Stimulated activated CD8-positive, alpha-beta memory T cell treated with anti-CD3 and anti-CD28 coated beads, Interleukin-15, amount 100 ng/mL, for 48 hours (primary cell): ENCODE measurements at places on chromosomes 16 and 17.

DNA sequence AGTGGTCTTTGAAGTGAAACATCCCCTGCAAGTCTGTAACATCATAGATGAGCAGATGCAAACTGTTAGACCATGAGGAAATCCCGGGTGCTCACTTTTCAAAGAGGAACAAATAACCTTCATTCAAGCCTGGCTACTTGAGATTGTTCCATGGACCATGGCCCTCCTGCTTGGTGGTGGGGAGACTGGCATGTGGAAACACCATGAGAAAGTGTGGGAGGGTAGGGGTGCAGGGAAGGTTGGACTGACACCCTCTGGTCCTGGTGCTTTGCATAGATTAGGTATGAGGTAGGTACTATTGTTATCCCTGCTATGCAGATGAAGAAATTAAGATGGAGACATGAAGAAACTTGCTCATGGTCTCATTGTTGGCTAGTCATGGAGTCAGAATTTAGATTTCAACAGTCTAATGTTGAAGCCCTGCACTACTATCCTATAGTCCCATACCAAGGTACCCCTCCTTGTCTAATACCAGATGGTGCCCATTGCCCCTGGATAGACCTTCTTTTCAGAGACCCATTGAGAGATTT is 59.0 kb downstream of the SPACA3 start:
- no peak for DNase-seq

GRCh38 chr17:79628861-79629547 is 18.2 kb upstream of the RBFOX3 start:
- DNase-seq = no peak

DNA sequence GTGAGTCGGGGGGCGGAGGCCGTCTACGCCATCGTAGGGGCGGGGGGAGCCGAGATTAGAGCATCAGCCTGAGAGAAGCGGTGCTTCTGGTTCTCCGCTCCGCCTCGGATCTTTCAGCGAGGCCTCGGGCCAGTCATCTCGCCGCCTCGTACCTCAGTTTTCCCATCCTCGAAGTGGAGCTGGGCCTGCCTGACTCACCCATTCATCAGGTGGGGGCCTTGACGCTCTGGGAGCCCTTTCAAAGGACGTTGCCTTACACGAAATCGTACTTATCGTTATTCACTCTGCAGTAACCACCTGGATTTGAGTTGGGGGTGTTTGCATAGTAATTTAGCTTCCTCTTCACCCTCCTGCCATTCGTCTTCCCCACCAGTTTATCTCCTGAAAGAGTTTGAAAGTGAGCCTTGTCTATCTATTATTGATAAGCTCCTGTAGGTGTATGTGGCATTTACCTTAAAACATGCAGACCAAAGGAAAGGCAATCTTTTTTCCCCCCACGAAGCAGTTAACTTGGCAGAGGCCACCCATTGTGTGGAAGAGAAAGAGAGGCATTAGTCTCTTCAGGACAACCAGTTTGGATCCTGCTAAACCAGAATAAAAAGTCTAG is 674 bp downstream of the TAF15 start:
- DNase-seq = no peak

DNA sequence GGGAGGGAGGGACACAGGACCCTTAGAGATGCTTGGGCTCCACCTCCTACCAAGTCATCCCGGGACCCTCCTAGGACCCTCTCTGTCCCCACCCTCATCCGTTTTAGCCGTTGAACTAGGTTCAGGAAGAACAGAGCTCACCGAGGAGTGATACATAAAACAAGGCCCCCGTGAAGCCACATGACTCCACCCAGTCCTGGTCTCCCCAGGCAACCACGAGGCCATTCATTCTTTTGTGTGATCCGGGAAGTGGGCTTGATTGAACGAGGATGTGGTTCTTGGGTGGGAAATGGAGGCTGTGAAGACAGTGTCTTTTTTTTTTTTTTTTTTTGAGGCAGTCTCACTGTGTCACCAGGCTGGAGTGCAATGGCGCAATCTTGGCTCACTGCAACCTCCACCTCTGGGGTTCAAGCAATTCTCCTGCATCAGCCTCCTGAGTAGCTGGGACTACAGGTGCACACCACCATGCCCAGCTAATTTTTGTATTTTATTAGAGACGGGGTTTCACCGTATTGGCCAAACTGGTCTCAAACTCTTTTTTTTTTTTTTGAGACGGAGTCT is 14.8 kb downstream of the TRARG1 start:
- peak; percentile 56 for DNase-seq

DNA sequence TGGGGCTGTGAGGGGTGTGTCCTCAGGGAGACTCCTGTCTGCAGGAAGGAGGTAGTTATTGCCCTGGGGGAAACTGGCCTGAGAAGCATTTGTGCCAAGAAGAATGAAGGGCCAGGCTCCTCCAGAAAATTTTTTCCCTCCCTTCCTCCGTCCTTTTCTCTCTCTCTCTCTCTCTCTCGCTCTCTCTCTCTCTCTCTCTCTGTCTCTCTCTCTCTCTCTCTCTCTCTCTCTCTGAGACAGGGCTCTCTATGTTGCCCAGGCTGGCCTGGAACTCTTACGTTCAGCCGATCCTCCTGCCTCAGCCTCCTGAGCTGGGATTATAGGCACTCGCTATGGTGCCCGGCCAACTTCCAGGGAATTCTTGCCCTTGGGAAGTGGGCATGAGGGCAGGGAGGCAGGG is 11.5 kb downstream of the CD300E start:
- DNase-seq = no peak

GRCh38 chr17:48429638-48430586 is at the start of gene SKAP1:
Gene SKAP1 (minus strand): TSS chr17:48430214.
- peak; percentile 56 for DNase-seq

GRCh38 chr16:89190150-89190958 is 10.0 kb downstream of the SLC22A31 start:
- DNase-seq = no peak

DNA sequence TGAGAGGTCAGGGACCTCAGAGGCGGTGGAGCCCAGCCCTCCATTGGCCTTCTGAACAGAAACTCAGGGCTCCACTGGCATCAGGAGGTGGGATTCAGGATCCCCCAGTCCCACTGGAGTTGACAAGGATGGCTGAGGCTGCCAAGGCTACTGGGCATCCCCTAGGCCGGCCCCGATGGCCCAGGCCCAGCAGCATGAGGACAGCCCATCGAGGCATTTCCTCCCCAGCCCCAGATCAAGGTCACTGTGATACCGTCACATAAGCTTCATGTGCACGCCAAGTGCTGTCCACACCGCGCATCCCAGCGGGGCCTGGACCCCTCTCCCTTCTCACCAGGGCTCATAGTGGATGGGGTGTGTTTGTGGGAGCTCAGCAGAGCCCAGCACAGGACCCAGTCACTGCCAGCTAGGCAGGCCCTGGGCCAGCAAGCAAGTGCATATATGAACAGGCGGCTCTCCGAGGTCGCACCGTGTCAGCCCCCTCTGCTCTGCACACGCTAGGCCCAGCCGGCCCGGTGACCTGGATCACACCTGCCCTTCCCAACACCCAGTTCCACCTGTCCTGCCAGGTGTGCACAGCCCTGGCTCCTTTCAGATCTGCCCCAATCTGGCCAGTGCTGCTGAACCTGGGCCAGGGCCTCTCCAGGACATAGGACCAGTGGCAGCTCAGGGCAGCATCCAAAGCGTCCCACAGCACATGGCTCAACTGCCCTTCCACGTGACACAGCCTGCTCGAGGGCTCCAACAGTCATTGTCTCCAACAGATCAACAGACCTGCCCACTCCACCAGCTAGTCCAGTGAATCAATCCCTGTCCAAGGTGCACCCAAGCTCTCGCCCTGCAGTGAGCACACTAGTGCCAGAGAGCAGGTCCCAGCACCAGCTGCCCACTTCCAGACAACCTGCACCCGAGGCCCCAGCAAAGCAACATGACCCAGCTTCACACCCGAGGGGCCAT is 32.8 kb upstream of the RASD1 start:
- DNase-seq = no peak

GRCh38 chr16:49552313-49552928 is 178.8 kb downstream of the C16orf78 start:
- DNase-seq = no peak

GRCh38 chr16:12613131-12613991 is 190.3 kb downstream of the CPPED1 start:
- peak; percentile 46 for DNase-seq

DNA sequence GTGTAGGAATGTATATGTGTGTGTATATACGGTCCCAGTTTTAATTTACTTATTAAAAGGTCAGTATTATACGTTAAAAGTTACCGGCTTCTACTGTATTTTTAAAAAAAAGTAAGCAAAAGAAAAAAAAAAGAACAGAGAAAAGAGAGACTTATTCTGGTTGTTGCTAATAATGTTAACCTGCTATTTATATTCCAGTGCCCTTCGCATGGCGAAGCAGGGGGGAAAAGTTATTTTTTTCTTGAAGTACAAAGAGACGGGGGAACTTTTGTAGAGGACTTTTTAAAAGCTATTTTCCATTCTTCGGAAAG is 1.6 kb downstream of the NOG start:
- DNase-seq = no peak

GRCh38 chr16:49980166-49980565 is 44.9 kb upstream of the CNEP1R1 start:
- DNase-seq = no peak

- DNase-seq = no peak
Observed at GRCh38 chr17:39954876-39955275, 7.9 kb upstream of the GSDMA start.

DNA sequence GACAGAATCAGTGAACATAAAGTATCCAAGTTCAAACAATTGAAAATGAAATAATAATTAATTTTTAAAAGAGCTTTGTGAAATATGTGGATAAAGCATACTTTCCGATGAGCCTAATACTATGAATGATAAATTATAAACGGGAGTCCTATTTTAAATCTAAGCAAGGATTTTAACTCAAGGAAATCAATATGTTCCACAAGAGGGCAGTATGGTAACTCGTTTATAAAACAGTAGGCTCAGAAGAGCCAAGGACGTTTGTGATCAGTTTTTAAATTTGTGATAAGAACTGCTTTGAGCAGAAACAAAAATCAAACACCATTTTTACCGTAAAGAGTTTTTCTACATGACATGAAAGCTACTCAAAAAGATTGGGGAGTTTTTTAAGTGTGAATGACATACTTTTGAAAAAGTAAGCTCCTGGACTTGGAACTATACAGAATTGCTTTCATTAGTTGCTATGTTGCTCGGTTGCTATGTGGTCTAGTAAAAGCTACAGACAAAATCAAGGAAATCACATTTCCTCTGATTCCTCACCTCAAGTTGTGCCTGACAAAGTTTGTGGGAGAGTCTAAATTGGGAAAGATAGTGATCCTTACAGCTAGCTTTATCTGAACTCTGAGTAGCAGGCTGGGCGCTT is 11.8 kb upstream of the TEKT1 start:
- DNase-seq = no peak

DNA sequence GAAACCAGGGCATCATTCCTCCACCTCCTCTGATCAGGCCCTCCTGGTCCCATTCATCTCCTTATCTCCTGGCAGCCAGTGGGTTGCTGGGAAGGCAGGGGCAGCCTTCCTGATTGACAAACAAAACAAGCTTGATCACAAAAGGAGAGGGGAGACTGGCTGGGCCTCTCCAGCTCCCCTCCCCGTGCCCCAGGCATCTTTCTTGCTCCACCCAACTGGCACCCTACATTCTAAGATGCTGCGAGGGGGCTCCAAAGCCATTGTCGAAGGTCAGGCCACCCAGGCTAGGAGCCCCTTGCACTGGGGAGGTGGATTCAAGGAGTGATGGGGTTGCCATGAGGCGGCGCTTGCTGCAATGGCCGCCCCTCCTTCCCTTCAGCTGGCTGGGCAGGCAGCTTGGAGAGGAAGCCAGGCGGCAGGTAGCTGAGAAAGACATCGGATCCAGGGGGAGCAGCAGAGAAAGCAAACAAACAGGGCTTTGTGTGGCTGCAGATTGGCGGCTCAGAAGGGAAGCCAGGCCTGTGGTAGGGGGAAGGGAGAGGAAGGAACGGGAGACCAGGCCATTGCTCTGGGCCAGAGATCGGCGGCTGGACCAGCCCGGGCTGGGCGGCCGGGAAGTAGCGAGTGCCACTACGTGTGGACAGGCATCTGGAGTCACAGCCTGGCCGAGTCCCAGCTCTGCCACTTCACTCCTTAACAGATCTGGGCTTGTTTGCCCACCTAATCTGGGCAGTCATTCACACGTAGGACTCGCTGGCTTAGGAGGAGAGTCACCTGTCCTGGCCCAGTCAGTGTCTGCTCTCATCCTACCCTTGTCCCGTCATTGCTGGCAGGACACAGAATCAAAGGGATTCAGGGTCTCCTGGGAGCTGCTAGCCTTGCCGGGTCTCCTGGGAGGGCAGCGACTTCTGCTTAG is 12.3 kb downstream of the RAI1 start:
- DNase-seq = no peak

DNA sequence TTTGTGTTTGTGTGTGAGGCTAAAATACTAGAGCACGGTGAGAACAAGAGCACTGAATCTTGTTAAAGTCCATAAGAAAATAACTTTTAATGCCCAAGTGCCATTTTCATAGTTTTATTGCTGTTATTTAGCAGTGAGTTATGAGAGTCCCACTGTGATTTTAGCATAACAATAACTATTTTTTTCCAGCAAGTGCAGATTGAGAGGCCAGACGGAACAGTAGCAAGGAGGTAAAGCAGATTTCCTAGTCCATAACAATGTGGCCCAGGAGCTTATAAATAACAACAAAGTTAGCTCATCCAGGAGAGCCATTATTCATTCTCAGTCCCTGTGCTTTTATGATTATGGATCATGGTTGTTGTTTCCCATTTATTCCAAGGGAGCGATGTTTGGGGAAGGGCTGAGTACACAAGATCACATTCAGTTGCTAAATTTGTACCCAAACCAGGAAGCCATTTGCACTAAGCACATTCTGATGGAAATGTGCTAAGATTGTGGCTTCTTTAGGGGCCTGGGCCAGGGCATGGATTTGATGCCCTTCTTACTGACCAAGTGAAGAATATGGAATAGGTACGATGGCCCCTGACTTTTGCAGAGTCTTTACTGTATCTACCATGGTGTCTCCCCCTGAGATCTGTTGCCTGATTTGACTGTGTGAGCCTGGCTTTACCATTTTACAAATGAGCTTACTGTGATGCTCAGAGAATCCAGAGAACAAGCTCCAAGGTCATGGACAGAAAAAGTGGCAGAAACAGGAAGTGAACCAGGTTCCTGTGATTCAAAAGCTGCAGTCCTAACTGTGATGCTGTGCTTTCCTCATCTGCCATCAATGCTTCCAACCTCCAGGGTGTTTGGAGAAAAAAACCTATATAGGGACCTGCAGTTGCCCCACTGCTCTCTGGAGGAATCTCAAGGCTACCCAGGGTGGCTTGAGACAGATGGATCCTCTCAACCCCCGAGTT is 204.7 kb upstream of the HSBP1 start:
- no peak for DNase-seq

GRCh38 chr16:11824362-11824761 is 27.0 kb downstream of the RSL1D1 start:
- no peak for DNase-seq

GRCh38 chr16:53465606-53466280 is 31.5 kb downstream of the RBL2 start:
- no peak for DNase-seq

DNA sequence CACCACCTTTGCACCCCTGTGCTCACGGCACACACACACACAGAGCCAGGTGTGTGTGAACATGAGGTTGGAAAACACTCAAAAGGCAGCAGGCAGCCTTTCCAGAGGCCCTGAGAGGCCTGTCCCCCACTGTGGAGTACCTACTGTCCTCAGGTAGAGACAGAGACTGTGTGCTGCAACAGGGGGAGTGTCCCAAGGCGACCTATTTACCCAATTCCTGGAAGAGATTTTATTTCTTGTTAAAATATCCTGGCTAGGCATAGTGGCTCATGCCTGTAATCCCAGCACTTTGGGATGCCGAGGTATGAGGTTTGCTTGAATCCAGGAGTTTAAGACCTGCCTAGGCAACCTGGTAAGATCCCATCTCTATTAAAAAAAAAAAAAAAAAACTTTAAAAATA is 108.5 kb downstream of the COPRS start:
- DNase-seq = no peak

- DNase-seq = no peak
Observed at GRCh38 chr16:17347624-17348023, 123.1 kb downstream of the XYLT1 start.
